ENCODE measurements at places on chromosomes 16 and 17.

GRCh38 chr17:7495906-7496434 lies 11.8 kb downstream of the POLR2A start:
- no peak for DNase-seq

- DNase-seq, result no peak
These were observed 50.6 kb upstream of the TANGO6 start for GRCh38 chr16:68792465-68793324.

GRCh38 chr16:10180042-10180770 lies 2.0 kb downstream of the GRIN2A start:
- DNase-seq, result no peak

DNA sequence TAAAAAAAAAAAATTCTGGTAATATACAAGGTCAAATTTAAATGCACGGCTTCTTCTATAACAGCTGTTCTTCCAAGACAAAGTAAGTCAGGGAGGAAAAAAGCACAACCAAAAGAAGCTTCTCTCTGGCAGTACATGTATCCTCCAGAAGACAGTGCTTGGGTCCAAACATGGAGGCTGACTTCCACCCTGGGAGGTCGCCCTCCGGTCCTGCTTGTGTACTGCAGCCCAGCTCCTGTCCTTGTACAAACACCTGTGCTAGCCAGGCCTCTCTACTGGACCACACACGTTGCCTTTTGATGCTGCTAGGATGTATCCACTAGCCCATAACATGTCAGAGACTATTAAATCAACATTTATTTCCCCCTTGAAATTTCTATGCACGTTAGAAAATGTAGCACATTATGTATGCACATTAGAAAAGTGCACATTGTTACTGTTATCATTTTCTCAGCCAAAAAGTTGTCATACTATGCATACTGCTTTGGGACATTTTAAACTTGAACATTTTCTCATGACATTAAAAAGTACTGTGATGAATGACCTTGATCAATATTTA lies 21.9 kb downstream of the TEKT3 start:
- DNase-seq, result no peak

- DNase-seq, result no peak
These were observed 13.2 kb downstream of the XYLT1 start for GRCh38 chr16:17457513-17457912.

DNA sequence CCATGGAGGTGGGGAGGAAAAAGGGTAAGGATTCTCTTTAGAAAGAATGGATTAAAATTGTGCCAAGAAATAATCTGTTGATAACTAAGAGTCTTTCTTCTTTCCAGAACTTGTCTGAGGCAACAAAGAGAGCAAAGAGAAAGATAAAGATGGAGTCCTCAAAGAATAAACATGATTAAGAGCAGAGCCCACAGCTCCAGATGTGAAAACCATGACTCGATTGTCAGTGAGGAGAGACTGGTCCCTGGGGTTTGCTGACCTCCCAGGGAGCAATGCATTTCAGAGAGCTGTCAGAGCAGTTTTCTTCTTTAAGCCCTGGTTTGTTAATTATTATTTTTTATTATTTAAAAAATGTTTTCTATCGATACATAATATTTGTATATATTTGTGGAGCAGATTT lies 74.6 kb downstream of the TMEM100 start:
- DNase-seq, result no peak

GRCh38 chr16:66342294-66342900 lies 24.1 kb upstream of the CDH5 start:
- peak; percentile 39 for DNase-seq

GRCh38 chr17:2943981-2944380 lies 119.4 kb downstream of the OR1D5 start:
- no peak for DNase-seq

GRCh38 chr16:84600343-84601229 lies 17.3 kb downstream of the COTL1 start:
- DNase-seq, result no peak

DNA sequence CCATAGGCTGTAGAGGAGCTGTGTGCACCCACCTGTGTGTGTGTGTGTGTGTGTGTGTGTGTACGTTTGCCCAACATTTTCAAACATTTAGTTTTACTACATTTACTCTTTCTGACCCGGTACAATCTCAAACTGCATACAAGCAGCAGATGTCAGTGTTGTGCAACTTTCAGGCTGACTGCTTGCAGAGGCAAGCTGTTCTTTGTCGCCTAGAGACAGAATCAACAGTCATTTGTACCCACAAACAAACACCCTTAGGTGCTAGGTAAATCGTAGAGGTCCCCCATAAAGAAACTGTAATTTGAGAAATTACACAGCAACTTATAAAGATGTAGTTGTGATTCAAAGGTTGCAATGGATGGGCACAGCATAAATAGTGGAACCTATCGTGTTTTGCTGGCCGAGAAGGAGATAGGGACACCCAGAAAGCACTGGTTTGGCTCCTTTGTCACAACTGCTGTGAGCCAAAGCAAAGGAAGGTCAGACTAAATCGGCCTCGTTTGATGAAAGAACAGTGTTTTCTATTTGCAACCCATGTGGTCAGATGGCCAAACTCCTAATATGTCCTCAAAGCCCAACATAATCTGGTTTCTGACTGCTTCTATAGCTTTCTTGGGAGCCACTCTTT lies 478.4 kb downstream of the TOX3 start:
- peak; percentile 36 for DNase-seq

DNA sequence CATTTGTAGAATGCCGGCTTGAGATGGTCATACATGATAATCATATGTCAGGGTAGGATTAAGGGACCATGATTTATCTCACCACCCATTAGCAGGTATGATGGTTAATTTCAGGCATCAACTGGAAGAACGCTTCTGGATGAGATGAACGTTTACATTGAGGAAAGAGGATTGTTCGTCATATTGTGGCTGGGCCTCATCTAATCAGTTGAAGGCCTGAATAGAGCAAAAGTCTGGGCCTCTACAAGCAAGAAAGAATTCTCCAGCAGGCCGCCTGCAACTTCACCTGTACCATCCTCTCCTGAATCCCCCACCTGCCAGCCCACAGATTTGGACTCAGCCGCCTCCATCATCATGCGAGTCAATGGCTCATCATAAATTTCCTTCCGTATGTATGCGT lies 30.6 kb upstream of the XYLT1 start:
- no peak for DNase-seq

DNA sequence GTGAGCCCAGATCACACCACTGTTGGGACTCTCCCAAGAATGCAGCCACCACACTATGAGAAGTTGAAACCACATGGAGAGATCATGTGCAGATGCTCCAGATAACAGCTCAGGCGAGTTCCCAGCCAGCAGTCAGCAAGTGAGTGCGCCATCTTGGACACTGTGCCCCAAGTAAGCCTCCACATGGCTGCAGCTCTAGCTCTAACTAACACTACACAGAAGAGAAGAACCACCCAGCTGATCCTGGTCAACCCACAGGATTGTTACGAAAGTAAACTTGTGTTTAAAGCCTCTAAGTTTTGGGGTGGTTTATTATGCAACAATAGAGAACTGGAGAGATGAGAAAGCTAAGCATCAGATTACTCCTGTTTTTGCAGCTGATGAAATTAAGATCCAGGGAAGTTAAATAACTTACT lies 25.8 kb downstream of the SLC38A7 start:
- no peak for DNase-seq

DNA sequence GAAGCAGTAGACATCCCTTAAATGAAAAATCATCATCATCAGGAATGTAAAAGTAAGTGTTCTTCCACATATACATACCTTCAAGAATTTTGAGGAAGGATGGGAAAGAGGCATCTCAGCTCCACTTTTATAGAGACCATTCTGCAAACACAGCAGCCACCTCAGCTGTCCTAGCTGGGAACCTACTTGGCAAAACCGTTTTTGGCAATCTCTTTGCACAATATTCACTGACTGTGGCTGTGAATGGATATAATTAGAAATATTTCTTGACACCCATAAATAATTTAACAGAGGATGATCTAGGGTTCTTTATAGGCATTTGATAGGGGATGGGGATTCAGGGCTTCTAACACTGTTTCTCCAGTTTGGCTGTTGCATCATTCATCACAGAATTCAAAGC lies at the start of gene MYH4:
Gene MYH4 (minus strand): TSS at position 101 of the 400 bp plus-strand sequence. CDS start 2,814 bp downstream, outside the sequence.
- no peak for DNase-seq

DNA sequence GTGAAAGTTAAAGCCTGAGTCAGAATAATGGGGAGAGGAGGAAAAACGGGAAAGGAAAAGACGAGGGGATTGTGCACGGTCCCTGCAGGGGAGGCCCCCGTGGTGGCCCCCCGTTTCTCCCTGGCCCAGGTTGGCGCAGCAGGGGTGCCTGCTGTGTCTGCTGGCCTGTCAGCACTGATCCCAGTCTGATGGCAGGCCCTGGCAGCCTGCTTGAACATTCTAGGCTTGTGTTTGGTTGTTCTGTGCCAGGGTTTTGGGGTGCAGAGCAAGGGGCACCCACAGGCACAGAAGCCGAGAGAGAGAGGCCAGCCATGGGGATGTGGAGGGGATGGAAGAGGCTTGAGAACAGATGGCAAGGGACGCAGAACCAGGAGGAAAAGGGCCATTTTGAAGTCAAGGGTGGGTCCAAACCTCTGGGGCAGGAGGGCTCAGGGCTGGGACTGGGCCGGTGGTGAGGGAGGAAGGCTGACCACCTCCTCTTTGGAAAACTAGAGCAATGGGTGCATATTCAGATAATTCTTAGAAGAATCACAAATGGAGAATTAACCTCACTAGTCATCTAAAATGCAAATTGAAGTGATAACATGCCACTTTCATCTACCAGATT lies 35.9 kb downstream of the TBX4 start:
- no peak for DNase-seq

DNA sequence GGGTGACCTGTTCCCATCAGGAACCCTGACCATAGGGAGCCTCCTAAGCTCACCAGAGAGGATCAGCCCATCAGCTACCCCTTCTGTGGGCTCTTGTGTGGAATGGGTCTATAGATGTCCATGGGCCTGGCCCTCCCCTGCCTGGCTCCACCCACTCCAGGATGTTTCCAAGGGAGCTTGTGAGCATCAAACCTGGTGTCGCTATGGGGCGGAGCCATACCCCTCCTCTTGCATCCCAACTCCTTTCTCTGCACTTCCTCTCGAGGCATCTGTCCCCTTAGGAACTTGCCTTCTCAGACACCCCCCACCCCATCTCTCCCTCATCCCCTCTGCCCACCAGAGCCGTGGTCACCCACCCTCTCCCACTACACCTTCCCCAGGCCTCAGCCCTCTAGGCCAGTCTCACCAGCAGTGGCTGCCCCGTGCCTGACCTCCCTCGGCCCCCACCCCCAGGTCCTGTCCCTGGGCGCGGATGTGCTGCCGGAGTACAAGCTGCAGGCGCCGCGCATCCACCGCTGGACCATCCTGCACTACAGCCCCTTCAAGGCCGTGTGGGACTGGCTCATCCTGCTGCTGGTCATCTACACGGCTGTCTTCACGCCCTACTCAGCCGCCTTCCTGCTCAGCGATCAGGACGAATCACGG lies 10.4 kb downstream of the KCNH6 start:
- DNase-seq, result no peak

DNA sequence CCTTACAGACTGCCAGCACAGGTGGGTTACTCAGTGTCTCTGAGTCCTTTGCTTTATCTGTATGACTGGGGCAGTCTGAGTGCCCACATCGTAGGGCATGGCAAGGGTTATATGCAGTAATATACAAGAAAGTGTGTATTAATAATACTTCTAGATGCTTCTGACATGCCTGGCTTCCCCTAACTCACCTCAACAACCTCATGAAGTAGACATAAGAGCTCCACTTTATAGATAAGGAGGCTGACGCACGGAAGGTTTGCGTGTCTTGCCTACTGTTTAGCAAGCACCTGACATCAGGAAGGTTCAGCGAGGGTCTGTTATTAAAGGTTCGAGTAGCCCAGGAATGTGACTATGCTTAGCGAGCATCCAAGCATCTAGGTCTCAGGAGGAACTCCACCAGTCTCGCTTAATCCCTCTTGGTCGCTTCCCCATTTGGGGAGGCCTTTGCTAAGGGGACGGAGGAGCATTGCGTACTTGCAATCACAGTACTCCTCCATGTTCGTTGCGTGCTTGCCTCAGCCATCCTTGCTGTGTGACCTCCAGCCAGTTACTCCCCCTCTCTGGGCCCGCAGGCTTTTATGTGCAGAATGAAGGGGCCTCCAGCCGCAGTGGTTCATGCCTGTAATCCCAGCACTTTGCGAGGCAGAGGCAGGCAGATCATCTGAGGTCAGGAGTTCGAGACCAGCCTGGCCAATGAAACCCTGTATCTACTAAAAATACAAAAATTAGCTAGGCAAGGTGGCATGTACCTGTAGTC lies 1.6 kb downstream of the KCNG4 start:
- no peak for DNase-seq

- DNase-seq, result no peak
These were observed 53.4 kb downstream of the GAS7 start for GRCh38 chr17:10144982-10145381.

- DNase-seq, result no peak
These were observed 46.4 kb downstream of the MYH11 start for GRCh38 chr16:15810411-15810810.

DNA sequence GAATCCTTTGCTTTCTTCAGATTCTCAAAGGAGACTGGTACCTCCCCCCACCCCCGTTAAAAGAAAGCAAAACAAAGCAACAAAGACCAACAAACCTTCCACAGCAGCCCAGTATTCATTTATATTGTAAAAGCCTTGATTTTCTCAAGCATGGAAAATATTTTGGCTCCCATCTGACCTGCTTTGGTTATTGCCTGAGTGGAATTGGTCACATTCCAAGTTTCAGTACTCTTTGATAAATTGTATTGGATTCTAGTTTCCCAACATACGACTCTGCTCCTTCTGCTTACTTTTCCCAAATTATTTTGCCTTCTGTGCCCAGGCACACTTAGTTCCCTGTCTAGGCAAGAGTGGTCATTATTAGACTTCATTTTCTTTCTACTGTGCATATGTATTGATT lies 1.3 kb downstream of the ABCC11 start:
- no peak for DNase-seq

GRCh38 chr16:16062023-16062937 lies 112.9 kb downstream of the ABCC1 start:
- no peak for DNase-seq
